ENCODE measurements at places on chromosomes 3 and 15.

DNA sequence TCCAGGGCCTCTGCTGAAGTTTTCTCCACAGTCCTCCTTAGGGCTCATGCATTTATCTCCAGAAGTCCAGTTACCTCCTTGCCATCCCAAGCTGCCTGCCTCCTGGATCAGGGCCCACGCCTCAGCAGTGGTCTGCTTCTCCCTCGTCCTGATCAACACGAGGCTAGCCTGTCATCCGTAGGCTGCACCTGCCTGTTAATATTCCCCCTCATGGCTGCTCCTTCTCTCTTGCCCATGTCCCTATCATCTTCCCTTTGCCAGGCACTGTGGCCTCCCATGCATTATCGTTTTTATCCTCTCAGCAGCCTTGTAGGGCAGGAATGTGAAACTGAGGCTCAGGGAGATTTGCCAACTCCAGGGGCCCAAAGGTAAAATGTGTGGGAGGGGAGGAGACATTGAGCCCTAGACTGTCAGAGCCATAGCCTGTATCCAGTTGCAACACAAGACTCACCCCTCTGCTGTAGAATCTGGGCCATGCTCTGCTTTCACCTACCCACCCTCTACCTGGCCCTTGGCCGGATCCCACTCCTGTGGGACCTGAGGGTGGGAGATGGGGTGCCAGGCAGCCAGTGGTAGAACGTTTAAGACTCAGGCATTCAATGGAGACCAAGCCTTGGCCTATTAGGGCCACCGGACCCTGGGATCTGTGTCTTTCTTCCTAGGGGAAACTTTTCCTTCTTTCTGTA lies 4.6 kb downstream of the GRM2 start:
- no peaks in the 10 kb centered on the region for H3K36me3 ChIP-seq
- no peaks in the 10 kb centered on the region for H3K4me1 ChIP-seq
- no peak for DNase-seq
- H3K4me3 ChIP-seq, result no peak overlapping the region
- no peak overlapping the region for H3K27ac ChIP-seq

DNA sequence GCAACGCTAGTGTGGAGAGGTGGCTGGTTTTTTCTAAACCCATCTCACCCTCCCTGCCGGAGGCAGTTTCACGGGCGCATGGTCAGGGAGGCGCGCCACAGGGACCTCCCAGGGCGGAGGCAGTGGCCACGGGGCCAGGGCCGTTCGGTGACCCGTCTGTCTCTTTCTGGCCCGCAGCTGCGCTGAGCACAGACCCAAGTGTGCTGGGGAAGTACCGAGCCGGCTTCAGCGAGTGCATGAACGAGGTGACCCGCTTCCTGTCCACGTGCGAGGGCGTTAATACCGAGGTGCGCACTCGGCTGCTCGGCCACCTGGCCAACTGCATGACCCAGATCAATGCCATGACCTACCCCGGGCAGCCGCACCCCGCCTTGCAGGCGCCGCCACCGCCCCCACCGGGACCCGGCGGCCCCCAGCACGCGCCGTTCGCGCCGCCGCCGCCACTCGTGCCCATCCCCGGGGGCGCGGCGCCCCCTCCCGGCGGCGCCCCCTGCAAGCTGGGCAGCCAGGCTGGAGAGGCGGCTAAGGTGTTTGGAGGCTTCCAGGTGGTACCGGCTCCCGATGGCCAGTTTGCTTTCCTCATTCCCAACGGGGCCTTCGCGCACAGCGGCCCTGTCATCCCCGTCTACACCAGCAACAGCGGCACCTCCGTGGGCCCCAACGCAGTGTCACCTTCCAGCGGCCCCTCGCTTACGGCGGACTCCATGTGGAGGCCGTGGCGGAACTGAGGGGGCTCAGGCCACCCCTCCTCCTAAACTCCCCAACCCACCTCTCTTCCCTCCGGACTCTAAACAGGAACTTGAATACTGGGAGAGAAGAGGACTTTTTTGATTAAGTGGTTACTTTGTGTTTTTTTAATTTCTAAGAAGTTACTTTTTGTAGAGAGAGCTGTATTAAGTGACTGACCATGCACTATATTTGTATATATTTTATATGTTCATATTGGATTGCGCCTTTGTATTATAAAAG lies 1.8 kb downstream of the HES1 start:
- peak overlapping the region; percentile 77 for H3K4me3 ChIP-seq
- peaks cover 83% of the 10 kb centered on the region for H3K4me1 ChIP-seq
- H3K36me3 ChIP-seq, result no peaks in the 10 kb centered on the region
- no peak for DNase-seq
- H3K27ac ChIP-seq, result peak overlapping the region; percentile 98
- H3K27me3 ChIP-seq, result no peaks in the 10 kb centered on the region

DNA sequence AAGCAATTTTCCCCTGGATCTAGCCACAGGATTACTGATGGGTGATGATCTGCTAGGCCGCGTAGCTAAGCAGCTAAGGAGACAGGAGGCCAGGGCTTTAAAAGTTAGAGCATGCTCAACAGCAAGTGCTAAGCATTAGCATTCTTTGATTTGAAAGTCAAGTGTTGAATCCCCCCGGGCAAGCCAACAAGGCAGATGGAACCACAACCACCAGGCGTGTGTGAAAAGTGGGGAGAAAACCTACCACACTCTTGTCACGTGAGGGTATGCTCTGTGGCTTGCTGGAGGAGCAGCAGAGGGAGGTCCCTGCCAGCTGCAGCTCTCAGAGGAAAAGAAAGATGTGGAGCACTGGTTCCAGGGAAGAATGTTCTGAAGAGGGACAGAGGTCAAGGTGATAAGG lies 20.9 kb downstream of the SLC51A start:
- H3K4me1 ChIP-seq, result no peaks in the 10 kb centered on the region
- DNase-seq, result no peak
- no peaks in the 10 kb centered on the region for H3K27me3 ChIP-seq
- no peak overlapping the region for H3K4me3 ChIP-seq

DNA sequence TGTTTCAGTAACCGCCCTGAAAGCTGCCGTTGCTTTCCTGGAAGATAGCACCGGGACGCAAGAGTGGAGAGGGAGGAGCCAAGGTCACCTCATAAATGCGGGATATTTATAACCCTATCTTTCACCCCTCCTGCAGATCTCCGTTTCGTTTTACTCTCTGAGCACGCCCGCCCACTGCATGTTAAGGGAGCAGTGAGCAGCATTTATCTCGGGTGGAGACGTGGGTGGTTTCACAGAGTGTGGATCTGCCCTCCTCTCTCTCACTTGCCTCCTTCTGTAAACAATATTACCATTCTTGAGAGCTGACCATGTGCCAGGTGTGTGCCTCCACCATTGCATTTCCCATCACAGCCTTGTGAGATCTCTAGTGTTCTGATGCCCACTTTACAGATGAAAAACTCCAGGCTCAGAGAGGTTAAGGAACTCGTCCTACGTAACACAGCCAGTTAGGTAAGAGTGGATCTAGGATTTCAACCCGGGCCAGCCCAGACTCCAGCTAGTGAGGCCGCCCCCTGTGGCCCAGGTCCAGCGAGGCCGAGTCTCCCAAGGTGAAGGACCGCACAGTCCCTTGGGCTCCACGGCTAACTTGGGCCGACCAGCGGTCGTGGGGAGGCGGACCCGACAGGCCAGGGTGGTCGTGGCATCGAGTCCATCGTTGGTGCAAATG lies 16.9 kb upstream of the SEMA4B start:
- no peaks in the 10 kb centered on the region for H3K36me3 ChIP-seq
- peaks cover 89% of the 10 kb centered on the region for H3K4me1 ChIP-seq
- no peak for DNase-seq
- H3K27me3 ChIP-seq, result no peaks in the 10 kb centered on the region
- peak overlapping the region; percentile 91 for H3K4me3 ChIP-seq
- peak overlapping the region; percentile 97 for H3K27ac ChIP-seq

DNA sequence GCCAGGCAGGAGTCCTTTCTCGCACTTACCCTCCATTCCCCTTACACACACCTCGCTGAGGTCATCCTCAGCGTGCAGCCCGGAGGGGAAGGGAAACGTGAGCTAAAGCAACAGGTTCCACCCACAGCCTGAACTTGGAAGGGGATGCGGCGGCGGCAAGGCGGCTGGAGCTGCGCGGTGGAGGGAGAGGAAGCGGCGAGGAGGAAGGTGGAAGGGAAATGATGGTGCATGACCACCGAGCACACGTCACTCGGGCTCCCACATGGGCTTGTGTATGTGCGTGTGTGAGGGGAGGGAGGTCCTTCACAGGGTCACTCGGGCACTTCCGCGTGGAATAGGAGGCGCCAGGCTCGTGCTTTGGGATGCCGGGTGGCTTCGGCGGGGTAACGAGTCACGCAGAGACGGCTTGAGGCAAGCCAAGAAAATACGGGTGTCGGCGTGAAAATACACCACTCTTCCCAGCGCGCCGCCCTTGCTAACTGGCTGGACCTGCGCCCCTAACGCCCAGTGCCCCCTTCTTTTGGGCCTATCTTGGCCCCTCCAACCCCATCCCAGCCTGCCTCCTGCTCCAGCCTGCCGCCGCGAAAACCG lies 225.5 kb upstream of the IL12A start:
- peak overlapping the region; percentile 99 for H3K27ac ChIP-seq
- peaks cover 40% of the 10 kb centered on the region for H3K4me1 ChIP-seq
- H3K36me3 ChIP-seq, result no peaks in the 10 kb centered on the region
- peak overlapping the region; percentile 84 for H3K4me3 ChIP-seq
- no peaks in the 10 kb centered on the region for H3K27me3 ChIP-seq

- DNase-seq, result no peak
- no peaks in the 10 kb centered on the region for H3K36me3 ChIP-seq
- H3K4me3 ChIP-seq, result no peak overlapping the region
- H3K4me1 ChIP-seq, result no peaks in the 10 kb centered on the region
- H3K27ac ChIP-seq, result no peak overlapping the region
Measured at GRCh38 chr3:176757429-176757828, 439.9 kb downstream of the TBL1XR1 start.

- peaks cover 34% of the 10 kb centered on the region for H3K4me1 ChIP-seq
- no peaks in the 10 kb centered on the region for H3K27me3 ChIP-seq
- no peaks in the 10 kb centered on the region for H3K36me3 ChIP-seq
- no peak for DNase-seq
- no peak overlapping the region for H3K4me3 ChIP-seq
Measured at GRCh38 chr3:160793722-160794252, 37.8 kb downstream of the PPM1L start.

GRCh38 chr3:128515967-128516366 lies 23.0 kb upstream of the GATA2 start:
- no peak for DNase-seq
- no peak overlapping the region for H3K4me3 ChIP-seq
- no peaks in the 10 kb centered on the region for H3K36me3 ChIP-seq
- no peaks in the 10 kb centered on the region for H3K4me1 ChIP-seq
- no peak overlapping the region for H3K27ac ChIP-seq

GRCh38 chr15:62617741-62618140 lies 424.8 kb upstream of the TPM1 start:
- no peaks in the 10 kb centered on the region for H3K36me3 ChIP-seq
- peaks cover 5% of the 10 kb centered on the region for H3K4me1 ChIP-seq
- H3K27me3 ChIP-seq, result no peaks in the 10 kb centered on the region
- no peak overlapping the region for H3K4me3 ChIP-seq
- H3K27ac ChIP-seq, result no peak overlapping the region

GRCh38 chr3:138769616-138770015 lies 65.1 kb downstream of the PIK3CB start:
- no peak for DNase-seq
- peaks cover 3% of the 10 kb centered on the region for H3K36me3 ChIP-seq
- peaks cover 7% of the 10 kb centered on the region for H3K4me1 ChIP-seq
- H3K4me3 ChIP-seq, result no peak overlapping the region

DNA sequence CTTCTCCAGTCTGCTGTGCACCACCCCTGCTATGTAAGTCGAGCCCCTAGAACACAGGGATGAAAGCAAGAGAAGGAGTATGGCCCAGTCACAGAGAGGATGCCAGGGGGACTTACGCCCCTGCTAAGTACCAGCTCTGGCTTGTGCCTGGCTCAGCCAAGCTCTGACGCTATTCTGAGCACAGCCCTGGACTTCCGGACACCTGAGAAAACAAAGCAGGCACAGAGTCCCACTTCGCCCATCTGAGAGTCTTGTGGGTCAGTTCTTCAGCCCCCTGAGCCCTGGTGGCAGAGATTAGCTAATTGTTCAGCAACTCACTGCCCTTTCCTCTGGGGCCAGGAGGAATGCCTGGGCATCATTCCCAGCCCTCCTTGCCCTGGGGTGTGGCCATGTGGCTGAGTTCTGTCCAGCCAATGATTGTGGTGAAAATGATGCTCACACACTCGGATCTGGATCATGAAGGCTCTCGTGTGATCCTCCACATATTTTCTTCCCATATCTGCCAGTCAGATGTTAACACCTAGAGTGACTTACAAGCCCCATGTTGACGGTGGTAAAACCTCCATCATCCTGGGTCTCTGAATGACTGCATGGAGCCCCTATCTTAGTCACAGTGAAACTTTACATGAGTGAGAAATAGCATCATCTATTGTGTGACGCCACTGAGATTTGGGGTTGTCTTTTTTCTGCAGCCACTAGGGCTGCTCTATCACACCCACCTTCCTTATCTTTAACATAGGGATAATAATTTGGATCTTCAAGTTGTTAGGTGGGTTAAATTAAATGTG lies 105.7 kb downstream of the TPRA1 start:
- DNase-seq, result no peak
- no peak overlapping the region for H3K27ac ChIP-seq
- H3K27me3 ChIP-seq, result no peaks in the 10 kb centered on the region

GRCh38 chr3:152620395-152620794 lies 214.5 kb upstream of the P2RY1 start:
- H3K27me3 ChIP-seq, result no peaks in the 10 kb centered on the region
- H3K4me1 ChIP-seq, result peaks cover 7% of the 10 kb centered on the region
- DNase-seq, result no peak
- no peaks in the 10 kb centered on the region for H3K36me3 ChIP-seq
- no peak overlapping the region for H3K27ac ChIP-seq
- H3K4me3 ChIP-seq, result no peak overlapping the region

DNA sequence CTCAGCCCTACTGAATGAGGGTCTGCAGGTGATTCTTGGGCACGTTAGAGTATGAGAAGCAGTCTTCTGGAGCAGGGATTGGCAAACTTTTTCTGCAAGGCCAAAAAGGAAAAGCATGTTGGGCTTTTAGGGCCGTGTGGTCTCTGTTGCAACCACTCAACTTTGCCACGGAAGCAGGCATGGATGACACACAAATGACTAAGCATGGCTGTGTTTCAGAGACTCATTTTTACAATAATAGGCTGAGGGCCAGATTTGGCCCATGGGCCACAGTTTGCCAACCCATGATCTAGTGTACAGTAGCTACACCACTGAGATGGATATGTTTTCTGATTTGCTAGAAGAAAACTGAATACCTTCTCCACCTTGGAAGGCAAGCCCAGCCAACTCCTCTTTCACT lies 66.1 kb upstream of the PRICKLE2 start:
- H3K36me3 ChIP-seq, result no peaks in the 10 kb centered on the region
- peak overlapping the region; percentile 10 for H3K27ac ChIP-seq
- no peaks in the 10 kb centered on the region for H3K27me3 ChIP-seq
- H3K4me1 ChIP-seq, result peaks cover 18% of the 10 kb centered on the region
- DNase-seq, result no peak

- no peaks in the 10 kb centered on the region for H3K36me3 ChIP-seq
- H3K27ac ChIP-seq, result no peak overlapping the region
- no peaks in the 10 kb centered on the region for H3K27me3 ChIP-seq
- H3K4me1 ChIP-seq, result peaks cover 2% of the 10 kb centered on the region
Measured at GRCh38 chr15:58434334-58434875, 2.6 kb downstream of the LIPC start.

GRCh38 chr3:164486150-164486549 lies 592.1 kb downstream of the SI start:
- H3K36me3 ChIP-seq, result no peaks in the 10 kb centered on the region
- no peaks in the 10 kb centered on the region for H3K27me3 ChIP-seq
- no peak for DNase-seq
- H3K27ac ChIP-seq, result no peak overlapping the region

GRCh38 chr3:32709346-32709745 lies 24.4 kb downstream of the CNOT10 start:
- no peaks in the 10 kb centered on the region for H3K27me3 ChIP-seq
- peaks cover 49% of the 10 kb centered on the region for H3K36me3 ChIP-seq
- peaks cover 9% of the 10 kb centered on the region for H3K4me1 ChIP-seq
- no peak overlapping the region for H3K27ac ChIP-seq

- no peak overlapping the region for H3K27ac ChIP-seq
- H3K4me1 ChIP-seq, result no peaks in the 10 kb centered on the region
- no peaks in the 10 kb centered on the region for H3K27me3 ChIP-seq
- H3K4me3 ChIP-seq, result no peak overlapping the region
- H3K36me3 ChIP-seq, result no peaks in the 10 kb centered on the region
Measured at GRCh38 chr3:56001537-56001936, 466.7 kb downstream of the ERC2 start.
